ENCODE measurements at places on chromosomes 4 and X.

GRCh38 chr4:128688846-128689437, 120.6 kb upstream of the JADE1 start:
- no peak for DNase-seq

DNA sequence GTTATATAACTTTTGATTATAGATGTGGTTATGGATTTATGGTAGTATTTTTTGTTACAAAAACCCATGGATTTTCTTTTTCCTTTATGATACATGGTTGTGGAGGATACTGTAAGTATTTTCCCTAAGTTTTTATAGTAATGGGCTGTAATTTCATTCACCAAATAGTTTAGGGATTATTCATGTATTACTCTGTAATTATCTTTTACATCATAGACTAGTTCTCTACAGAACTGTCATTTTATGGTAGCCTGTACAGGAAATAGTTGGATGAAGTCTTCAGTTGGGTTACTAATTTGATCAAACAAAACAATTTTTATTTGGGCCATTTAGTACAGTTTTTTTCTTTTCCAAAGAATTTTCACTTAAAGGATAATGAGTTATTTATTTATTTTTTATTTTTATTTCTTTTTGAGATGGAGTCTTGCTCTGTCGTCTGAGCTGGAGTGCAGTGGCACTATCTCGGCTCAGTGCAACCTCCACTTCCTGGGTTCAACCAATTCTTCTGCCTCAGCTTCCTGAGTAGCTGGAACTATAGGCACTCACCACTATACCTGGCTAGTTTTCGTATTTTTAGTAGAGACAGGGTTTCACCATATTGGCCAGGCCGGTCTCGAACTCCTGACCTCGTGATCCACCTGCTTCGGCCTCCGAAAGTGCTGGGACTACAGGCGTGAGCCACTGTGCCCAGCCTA, 42.1 kb downstream of the RBPJ start:
- no peak for DNase-seq

GRCh38 chr4:86563416-86563815, 30.7 kb upstream of the PTPN13 start:
- DNase-seq, result no peak

DNA sequence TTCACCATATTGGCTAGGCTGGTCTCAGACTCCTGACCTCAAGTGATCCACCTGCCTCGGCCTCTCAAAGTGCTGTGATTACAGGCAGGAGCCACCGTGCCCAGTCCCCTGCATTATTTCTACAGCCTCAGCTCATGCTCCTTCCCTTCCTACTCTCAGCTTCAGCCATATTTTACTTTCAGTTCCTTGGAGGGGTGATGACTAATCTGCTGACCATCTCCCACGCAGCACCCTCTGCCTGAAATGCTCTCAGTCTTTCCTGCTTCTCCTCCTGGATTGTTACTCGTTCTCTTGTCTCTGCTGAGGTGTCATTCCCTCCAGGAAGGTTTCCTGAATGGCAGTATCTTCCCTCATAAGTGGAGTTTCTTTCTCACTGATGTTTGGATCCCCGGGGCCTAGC, 63.3 kb downstream of the MOSPD2 start:
- no peak for DNase-seq

DNA sequence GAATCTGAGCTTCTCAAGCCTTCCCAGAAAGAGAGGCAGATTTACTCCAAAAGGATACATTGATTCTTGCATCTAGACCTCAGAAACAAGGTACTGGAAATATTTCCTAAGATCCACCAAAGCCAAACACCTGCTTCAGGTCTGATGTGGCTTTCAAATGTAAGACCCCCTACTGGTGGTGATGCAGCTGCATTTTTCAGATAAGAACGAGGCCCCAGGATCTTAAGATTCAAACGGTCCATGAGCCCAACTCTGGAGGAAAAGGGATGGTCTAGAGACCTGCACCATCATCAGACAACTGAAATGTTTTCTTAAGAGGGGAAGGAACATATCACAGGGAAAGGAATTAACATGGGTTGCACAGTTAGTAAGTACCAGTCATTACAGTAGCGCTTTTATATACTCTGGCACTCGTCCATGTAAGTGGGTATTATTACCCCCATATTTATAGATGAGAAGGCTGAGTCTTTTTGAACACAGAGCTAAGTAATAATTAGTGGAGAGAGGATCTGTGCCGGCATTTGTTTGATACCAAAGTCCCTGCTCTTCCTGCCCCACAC, 73.7 kb downstream of the LEF1 start:
- no peak for DNase-seq

DNA sequence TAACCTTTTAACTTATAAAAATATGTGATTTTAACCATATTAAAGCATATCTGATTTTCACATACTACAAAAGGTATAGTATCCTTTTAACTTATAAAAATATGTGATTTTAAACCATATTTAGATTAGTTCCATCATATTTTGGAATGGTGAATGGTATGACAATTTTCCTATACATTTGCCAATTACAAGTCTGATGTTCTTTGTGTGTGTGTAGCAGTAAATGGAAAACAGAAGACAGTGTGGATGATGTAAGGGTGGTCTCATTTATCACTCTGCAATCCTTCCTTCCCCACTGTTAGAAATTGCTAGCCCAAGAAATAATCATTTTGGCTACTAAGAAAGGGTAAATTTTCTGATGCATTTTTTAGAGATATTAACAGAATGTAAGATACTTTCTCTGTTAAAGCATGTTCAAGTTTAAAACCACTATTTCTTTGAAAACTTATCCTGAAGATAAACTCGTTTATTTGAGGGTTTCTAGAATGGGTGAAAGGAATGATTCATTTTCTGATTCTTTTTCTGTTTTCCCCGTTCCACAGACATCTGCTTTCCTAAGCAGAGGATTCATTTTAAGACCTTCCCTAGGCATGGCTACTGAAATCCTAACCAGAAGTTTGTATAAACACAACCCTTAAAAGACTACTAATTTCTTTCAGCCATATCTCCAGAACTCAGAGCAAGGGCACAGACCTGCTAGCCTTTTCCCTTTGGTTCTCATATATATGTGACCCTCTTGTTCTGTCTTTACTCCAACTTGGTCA, 21.0 kb downstream of the NUDT6 start:
- DNase-seq, result no peak

DNA sequence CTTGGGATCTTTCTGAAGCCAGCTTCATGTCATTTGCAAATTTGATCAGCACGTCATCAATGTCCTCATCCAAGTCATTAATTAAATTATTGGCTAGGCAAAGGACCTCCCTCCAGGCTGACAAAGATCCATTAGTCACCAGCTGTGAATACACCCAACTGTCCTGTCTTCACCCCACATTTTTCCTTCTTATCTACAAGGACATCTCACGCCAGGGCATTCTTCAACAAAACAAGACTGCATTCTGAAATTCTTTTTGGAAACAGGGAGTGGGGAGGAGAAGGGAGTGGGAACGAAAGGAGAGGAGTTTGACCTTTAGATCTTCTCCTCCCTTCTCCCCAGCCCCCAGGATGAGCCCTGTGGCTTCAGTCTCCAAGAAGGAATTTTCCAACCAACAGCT, 32.7 kb downstream of the NLGN3 start:
- DNase-seq, result no peak

GRCh38 chr4:94741304-94741703, 16.5 kb upstream of the BMPR1B start:
- DNase-seq, result no peak

DNA sequence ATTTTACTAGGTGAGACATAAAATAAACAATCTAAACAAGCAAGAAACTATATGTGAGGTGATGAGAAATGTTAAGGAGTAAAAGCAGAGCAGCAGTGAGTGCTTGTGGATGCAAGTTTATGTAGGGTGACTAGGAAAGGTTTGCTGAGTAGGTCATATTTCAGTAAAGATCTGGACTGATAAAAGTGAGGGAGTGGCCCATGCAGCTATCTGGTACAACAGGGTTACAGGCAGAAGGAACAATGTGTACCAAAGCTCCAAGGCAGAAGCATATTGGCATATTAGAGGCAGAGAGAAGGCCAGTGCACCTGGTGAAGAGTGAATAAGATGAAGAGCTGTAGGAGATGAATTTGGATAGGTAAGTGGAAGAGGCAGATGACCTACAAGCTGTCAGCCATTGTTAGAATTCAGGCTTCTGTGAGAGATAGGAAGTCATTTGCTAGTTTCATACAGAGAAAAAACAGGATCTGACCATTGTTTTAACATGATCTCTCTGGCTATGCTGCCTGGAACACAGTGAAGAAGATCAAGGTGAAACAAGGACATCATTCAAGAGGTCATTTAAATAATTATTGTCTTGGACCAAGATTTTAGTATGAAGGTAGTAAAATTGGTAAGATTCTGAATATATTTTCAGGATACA, 274.6 kb downstream of the ANKRD50 start:
- no peak for DNase-seq
